ENCODE measurements at places on chromosomes 5 and 9.

- no peak for DNase-seq
Observed at GRCh38 chr5:95617057-95617456, 2.8 kb upstream of the GPR150 start.

- DNase-seq, result no peak
Observed at GRCh38 chr5:92364986-92365550, 982.0 kb upstream of the ARRDC3 start.

DNA sequence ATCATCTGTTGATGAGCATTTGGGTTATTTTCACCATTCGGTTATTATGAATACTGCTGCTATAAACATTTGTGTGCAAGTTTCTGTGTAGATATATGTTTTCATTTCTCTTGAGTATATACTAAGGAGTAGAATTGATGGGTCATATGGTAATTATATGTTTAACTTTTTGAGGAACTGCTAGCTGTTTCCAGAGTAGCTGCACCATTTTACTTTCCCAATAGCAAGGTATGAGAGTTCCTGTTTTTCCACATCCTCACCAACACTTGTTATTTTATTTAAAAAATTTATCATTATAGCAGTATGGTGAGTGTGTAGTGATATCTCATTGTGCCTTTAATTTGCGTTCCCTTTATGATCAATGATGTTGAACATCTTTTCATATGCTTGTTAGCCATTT lies 29.2 kb downstream of the CD14 start:
- no peak for DNase-seq

DNA sequence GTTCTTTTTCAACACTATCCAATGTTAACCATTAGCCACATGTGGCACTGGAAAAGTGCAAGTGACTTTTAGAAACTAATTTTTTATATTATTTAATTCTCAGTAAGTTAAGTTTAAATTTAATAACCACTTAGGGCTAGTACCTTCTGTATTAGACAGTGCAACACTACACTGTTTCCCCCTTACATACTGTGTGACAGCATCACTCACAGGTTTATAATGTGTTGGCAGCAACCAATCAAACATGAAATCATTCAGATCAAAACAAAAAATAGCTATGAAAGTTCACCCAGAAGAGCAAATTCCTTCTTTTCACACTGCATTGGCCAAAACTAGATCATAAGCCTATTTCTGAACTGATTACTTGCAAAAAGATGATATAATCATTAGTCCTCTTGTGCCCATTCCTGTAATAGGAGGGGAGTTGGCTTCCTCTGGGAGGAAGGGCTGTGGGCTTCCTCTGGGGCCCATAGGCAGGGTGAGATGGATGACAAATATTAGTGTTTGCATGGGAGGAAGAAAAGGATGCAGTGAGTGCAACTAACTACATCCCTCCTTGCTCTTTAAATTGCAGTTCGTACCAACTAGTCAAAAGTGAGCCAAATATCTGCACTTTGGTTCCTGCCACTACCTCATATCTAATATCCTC lies 708.1 kb upstream of the RGMB start:
- DNase-seq, result no peak

DNA sequence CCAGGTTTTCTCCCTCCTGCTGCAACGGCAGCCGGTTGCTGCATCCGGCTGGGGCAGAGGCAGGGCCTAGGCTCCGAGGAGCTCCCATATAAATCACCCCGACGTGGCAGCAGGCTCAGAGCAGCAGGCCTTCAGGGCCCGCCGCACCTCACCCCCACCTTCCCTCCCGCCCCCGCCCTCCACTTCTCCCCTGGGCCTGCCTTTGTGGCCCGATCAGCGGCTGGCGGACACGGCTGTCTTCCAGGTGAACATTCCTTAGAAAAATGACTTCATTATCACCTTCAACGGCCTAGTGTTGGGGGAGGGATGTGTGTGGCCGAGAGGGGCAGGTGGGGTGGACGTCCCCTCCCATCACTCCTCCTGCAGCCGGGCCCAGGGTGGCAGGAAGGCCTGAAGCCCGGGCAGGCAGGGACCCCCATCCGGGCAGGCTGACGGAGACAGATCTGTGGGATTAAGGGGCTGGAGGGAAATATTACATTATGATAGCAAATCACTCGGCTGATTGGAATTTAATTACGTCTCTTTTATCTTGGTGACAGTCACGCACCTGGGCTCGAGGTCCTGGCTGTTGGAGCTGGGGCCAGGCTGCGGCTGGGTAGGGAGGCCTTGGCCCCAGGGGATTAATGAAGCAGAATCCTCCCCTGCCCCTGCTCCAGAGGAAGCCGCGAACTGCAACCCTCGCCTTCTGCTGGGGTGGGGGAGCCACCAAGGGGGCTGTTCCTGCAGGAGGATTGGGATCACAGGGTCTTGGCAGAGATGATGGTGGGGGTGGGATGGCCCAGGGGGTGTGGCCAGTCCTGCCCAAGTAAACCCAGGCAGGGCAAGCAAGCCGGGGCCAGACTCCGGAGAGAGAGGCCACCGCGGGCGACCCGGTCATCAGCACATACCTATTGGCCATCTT lies 38.4 kb upstream of the RXRA start:
- DNase-seq, result no peak

DNA sequence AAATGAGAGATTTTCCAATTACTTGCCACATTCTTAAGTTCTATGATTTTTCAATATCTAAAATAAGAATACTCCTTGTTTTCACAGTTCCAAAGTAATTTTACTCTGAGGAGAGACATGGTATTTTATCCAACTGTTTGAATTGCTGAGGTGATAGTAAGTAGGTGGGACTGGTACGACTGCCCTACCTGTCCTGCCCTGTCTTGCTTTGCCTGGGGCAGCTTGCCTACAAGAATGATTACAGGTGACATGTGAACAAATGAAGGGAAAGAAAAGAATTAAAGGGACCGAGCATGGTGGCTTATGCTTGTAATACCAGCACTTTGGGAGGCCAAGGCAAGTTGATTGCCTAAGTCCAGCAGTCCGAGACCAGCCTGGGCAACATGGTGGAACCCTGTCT lies 41.6 kb upstream of the HMGCS1 start:
- DNase-seq, result no peak

GRCh38 chr5:108749128-108749861 lies 1.6 kb downstream of the FER start:
- DNase-seq, result no peak

DNA sequence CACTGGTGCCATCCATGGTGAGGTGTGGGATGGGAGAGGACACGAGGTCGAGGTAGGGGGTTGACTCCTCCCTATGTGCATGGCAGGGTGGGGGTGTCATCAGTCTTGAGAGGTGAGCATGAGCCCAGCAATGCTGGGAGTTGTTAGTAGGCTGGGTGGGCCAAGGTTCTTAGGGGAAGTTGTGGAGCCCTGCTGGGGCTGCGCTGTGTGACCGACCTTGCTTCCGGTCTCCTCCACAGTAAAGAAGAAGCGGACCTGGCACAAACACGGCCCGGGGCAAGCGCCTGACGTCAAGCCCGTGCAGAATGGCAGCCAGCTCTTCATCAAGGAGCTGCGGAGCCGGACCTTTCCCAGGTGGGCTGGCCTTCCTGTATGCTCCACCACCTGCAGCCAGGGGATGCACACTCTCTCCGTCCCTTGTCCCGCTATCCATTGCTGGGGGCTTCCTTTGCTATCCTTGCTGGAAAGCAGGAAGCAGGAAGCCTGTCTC lies 59.8 kb downstream of the PHF2 start:
- DNase-seq, result no peak

- no peak for DNase-seq
Observed at GRCh38 chr5:64497386-64497785, 8.4 kb upstream of the RGS7BP start.

Data from NCI-H187 treated with DMSO at 0.1 percent for 48 hours (cell line).